Activated naive CD4-positive, alpha-beta T cell (primary cell): ENCODE measurements at places on chromosomes 1 and 21.

- DNase-seq = no peak
These were observed 1.1 kb upstream of the LBR start for GRCh38 chr1:225428881-225429455.

- DNase-seq = no peak
These were observed 69.8 kb upstream of the DNAH14 start for GRCh38 chr1:224859651-224860050.

- no peak for DNase-seq
These were observed 438.0 kb upstream of the VAMP3 start for GRCh38 chr1:7333094-7333493.

- DNase-seq = no peak
These were observed 3.9 kb downstream of the DMRTA2 start for GRCh38 chr1:50419192-50419906.

DNA sequence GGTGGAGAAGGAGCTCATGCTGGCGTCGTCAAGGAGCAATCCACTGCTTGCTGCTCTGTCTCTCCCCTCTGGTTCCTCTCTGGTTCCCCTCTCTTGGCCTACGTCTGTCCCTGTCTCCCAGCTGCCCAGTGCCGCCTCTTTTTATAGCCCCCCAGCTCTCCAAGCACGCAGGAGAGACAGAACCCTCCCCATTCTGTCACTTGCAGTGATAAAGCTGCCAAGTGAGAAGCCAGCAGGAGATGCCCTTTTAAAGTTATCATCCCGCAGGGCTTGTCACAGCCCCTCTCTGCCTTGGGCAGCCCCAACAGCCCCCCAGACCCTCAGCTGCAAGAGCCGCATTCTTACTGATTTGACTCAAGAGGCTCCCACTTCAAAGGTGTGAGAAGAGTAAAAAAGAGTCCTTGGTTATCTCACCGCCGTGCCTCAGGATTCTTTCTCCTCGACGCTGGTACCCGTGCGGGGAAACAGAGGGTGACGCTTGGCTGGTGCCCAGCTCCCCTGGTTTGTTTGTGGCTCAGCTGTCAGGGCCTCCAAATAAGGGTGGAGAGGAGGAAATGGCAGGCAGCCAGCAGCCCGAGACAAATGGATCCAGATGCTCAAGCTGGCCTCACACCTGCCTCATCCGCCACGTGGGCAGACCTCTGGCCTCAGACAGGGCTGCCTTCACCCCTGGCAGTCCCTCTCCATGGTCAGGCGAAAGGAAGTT lies at the start of gene NPPA:
Gene NPPA (minus strand): TSS at position 117 of the 706 bp plus-strand sequence. CDS start 99 bp downstream, at position 18.
- DNase-seq = no peak

- DNase-seq = no peak
These were observed 7.0 kb downstream of the CLCN6 start for GRCh38 chr1:11813021-11813420.

GRCh38 chr1:37655274-37655673 lies 20.6 kb upstream of the RSPO1 start:
- no peak for DNase-seq

DNA sequence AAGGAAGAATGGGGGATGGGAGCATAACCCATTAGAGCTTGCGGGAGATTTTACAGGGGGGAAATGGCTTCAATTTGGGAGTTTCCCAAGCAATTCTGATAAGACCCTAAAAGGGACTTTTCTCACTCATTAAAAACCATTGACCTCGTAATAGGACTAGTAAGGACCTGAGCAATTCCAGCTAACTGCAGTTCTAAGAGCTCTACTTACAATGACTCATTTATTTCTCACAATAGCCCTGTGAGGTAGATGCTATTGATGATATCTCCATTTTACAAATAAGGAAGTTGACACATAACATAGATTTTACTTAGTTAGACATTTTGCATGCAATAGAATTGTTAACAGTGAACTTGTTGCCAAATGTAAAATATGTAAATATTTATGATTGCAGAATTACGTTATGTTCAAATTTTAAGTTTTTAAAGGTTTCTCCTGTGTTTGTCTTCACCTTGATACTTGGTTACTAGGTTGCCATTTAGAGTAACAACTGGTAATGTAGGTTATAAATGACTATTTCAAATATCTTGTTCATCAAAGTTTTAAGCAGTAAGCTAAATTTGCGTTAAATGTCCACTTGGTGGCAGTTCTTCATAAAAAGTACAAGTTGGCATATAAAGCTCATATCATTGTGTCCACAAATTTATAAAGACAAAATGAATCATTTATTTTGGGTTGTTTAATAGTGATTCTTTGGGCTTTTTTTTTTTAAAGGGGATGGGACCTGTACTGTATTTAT lies 182.0 kb downstream of the PLA2G4A start:
- DNase-seq = no peak

GRCh38 chr1:100614570-100614969 lies 76.6 kb downstream of the GPR88 start:
- no peak for DNase-seq

DNA sequence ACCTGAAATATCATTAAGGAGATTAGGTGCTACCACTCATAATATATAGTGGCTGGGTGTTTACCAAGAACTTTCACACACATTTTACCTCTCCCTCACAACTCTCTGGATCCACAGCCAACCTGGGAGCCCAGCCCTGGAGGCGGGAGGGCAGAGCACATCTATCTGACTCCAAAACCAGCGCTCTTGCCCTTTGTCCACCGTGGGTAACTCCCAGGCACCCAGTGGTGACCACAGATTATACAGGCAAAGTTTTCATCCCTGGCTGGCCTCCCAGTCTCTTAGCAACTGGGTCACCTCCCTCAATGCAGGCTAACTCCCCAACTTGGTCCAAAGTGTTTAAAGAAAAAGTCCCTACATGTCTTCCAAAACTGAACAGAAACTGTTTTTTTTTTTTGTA lies 2.4 kb downstream of the PAQR7 start:
- no peak for DNase-seq

DNA sequence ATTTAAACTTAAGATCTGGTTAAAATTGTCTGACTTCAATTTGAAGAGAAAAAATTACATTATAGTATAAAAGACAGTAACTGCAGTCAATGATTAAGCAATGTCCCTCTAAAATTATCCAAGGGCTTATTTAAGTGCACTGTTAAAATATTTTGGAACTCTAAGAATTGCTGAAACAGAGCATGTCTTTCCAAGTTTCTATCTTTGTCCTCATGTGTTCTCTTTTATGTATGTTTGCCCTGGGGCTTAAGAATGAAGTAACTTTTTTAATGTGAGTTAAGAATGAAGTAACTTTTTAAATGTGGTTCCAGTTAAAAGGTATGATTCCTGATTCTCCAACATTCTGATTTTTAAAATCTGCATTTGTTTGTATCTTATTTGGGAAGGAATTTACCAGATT lies 69.0 kb upstream of the MARK1 start:
- DNase-seq = no peak

DNA sequence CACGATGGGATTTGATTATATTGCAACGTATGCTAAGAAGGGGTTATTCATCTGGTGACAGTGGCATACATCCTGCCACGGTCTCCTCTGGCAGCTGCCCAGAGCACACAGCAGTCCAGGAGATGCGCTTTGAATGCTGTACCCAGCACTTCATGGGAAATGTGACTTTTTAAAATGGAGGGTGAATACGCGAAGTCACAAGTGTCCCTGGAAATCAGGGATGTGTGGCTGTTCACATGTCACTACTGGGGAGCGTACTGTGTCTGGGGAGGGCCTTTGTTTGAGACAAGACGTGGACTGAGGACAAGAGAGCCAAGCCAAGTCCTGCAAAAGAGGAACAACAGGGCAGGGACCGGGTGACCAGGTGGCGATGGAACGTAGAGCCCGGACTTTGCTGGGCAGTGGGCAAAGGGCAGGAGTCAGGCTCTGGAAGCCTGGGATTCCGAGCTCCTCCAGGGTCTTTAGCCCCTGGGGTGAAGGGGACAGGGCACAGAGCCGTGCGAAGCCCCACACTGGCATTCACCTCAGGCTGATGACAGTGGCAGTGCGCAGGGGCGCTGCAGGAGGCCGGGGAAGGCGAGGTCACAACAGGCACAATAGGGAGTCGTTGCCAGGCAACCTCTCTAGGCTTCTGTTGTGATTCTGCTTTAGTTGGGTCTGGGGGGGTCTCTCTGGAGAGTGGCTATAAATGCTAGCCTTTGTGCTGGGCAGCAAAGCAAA lies 11.4 kb upstream of the ZBTB21 start:
- no peak for DNase-seq

DNA sequence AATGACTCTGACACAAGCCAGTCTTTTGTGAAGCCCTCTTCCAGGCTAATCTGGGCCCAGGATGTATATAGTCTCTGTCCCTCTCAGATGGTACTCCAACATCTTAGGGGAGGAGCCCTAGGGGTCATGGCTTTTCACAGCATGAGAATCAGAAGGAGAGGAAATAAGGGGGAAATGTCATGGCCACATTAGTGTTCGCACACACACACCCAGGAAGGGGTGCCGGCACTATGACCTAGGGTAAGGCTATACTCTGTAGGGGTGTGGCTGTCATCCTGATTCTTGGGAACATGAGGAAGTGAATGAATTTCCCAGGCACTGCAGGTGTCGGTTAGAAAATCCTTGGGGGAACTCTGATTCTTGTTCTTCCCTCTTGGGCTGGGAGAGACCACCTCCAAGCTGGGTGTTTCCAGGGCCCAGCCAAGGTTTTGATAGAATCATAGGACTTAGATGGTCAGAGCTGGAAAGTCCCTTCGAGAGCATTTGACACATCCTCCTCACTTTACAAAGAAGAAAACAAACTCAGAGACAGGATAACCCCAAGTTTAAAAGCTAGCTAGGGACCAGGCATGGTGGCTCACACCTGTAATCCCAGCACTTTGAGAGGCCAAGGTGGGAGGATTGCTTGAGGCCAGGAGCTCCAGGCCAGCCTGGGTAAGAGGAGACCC lies 22.0 kb downstream of the GFI1 start:
- DNase-seq = no peak

DNA sequence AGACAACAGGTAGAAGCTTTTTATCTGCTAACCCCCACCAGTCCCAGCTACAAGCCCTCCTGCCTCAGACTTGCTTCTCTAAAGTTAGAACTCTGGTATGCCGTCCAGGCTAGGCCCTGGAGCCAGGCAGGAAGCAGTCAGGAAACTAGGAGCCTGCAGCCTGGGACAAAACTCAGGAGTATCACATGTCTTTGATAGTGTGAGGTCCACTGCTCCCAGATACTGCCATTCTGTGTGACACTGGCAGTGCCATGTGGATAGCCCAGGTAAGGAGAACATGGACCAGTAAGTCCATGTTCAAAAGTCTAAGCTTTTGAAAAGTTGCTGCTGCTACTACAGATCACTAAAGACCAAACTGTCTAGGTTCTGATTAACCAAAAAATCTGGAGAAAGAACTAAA lies 45.4 kb downstream of the NPHS2 start:
- DNase-seq = no peak

GRCh38 chr1:53361541-53361961 lies 33.7 kb upstream of the LRP8 start:
- no peak for DNase-seq

GRCh38 chr21:35911412-35912191 lies 148.7 kb downstream of the SETD4 start:
- no peak for DNase-seq

DNA sequence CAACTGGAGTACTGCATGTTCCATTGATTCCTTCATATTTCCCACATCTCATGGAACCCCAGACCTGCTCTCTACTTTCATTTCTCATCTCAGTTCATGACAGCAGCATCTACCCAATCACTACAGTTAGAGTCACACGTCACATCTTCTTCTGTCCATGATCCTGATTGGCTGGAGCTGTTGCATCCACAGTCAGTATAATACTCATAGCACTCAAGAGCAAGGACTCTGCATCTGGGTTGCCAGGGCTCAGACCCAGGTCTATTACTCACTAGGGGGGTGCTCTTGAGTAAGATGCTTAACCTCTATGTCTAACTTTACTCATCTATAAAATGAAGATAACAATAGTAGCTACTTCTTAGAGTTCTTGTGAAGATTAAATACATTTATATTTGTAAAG lies 4.4 kb upstream of the XPR1 start:
- DNase-seq = no peak

- DNase-seq = no peak
These were observed 552.6 kb downstream of the MRPL39 start for GRCh38 chr21:25054689-25055088.

- no peak for DNase-seq
These were observed 64.8 kb downstream of the MYOM3 start for GRCh38 chr1:24047110-24047477.

GRCh38 chr1:113133038-113133437 lies 60.0 kb downstream of the LRIG2 start:
- DNase-seq = no peak

DNA sequence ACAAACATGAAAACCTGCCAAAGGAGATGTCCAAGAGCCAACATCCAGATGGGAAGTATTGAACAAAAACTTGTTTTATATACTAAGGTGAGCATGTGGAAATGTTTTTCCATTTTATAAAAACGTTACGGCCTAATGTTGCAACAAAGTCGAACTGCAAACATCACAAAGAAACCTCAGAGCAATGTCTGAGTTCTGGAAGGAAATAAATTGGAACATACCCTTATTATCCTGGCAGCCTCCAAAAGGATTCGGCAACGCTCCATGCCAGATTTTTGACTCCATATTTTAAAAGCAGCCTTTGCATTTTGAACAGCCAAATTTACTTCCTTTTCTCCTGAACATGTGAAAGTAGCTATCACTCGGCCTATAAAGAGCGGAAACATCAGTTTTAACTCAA lies 3.3 kb downstream of the ALDH9A1 start:
- no peak for DNase-seq

GRCh38 chr1:112508278-112509004 lies at the start of gene WNT2B:
TSS of gene WNT2B (plus strand) at chr1:112508965. CDS start at chr1:112509263, 298 bp downstream.
- peak; percentile 14 for DNase-seq

DNA sequence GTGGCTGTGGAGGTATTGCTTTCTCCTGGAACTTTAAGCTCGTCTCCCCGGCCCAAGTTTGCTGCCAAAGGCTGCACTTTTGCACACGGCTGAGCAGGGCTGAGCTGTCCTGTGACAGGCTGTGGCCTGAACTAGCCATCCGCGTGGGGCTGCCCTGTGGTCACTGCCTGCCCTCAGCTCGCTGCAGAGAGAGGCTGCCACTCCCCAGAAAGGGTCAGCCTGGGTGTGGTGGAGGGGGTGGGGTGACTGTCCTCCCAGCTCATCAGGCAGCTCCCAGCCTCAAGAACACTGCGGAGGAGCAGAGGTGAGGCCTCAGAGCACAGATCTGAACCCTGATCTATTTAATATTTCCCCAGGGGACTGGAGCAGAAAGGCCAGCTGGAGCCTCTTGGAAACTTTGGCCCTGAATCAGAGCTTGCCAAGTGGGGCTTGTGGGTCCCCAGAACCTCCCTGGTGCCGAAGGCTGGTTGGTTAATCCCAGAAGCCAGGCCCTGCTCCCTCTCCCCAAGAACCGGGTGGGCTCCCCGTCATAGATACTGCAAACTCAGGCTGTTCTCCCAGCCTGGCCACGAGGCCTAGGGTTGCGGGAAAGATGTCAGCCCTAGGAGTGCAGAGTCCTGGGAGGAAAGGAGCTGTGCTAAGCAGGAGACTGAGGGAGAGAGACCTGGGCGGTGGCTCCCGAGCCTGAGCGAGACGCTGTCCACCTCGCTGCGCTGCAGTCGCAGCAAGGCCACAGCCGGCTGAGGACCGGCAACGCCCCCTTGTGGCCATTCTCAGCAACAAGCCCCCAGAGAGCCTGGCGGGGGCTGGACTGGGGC lies 125.1 kb upstream of the IPO9 start:
- DNase-seq = peak; percentile 18

- no peak for DNase-seq
These were observed 135.4 kb downstream of the BACH1 start for GRCh38 chr21:29434081-29434480.

GRCh38 chr1:161070761-161071160 lies 1.1 kb upstream of the ARHGAP30 start:
- DNase-seq = no peak
